ENCODE measurements at places on chromosomes 5 and 9.

DNA sequence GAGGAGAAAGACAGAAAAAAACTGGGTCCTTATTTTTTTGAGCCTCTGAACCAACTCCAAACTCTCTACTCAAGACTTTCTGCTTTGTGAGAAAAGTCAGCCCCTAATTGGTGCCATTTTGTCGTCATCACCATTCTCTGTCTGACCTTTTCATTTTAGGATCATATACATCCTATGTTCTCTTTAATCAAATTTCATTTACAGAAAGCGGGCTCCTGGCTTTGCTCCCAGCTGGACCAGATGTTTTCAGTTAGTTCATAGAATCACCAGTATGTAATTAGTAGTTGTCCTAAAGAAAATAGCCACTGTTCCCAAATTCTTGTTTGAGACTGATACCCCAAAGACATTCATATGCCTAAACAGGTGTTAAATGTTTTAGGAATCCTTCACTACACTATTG lies 28.6 kb upstream of the SLCO4C1 start:
- DNase-seq, result no peak

DNA sequence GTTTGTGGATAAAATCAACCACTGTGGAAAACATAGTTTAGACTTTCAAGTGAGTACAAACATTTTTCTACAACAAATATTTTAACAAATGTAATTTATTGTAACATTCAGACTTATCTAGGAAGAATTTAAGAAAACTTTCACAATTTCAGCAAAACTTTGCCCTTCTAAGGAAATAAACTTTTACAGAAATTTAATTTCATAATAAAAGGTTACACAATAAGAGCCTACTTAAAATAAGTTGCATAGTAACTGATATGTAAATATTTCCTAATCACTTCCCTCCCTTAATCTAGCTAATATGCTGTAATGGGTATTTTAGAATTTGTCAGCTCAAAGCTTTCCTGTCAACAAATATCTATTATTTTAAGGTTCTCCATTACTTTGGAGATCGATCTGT lies 1899.9 kb downstream of the MAT2B start:
- DNase-seq, result no peak

GRCh38 chr9:134647359-134648080 lies 5.9 kb downstream of the COL5A1 start:
- DNase-seq, result no peak

GRCh38 chr5:133390416-133391353 lies 221.7 kb downstream of the FSTL4 start:
- no peak for DNase-seq

DNA sequence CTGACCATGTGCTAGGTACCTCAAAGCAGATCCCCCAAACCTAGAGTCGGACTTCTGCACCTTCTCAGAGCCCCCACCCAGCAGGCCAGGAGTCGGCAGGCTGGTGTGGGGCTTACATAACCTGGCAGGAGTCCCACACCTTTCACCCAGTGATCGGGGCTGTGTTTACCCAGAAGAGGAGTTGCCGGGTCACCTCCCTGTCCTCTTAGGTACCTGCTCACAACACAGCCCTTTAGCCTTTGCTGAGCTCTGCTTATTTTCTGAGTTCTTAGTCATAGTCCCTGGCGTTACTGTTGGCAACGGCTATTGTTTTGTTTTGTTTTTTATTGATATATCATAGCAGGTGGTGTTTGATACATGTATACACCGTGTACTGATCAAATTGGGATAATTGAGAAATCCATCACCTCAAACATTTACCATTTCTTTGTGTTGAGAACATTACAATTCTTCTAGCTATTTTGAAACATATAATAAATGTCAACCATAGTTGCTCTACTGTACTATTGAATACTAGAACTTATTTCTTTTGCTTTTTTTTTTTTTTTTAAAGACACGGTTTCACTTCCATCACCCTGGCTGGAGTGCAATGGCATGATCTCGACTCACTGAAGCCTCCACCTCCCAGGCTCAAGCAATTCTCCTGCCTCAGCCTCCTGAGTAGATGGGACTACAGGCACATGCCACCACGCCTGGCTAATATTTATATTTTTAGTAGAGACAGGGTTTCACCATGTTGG lies 10.4 kb upstream of the EEIG1 start:
- DNase-seq, result no peak

DNA sequence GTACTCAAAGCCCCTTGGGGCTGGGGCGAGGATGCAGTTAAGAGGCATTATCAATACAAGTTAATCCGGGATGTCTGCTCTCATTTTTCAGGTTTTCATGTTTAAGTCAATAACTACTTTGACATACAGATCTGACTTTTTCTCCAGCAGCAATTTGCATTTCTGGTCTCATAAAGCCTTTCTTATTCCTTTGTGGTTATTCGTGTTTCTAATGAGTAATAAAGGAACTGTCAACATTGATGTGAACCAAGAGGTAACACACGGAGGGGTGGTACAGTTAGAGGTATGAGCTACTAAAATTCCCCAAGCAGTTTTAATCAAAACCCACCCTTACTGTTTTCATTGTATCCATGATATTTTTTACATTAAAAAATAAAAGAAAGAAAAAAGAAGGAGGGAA lies 138.0 kb upstream of the NFIB start:
- DNase-seq, result no peak

DNA sequence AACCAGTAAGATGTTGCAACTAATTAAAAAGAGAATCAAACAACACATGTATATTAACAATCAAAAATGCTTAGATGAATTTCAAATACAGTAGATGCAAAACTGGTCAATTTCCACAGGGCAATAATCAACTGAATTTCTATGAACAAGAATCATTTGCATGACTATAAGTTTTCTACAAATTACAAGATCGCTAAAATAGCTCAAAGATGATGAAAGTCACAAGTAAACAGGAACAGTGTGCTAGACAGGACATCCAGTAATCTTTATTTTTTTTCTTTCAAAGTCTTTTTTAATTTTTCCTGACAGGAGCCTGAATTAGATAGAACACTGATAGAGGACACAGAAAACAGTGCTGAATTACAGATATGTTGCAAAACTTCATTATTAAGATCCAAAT lies 608.2 kb upstream of the DAB2 start:
- no peak for DNase-seq

- DNase-seq, result peak; percentile 77
These were observed 205.7 kb downstream of the GAS1 start for GRCh38 chr9:86741311-86742208.

- no peak for DNase-seq
These were observed 96.7 kb upstream of the ARAP3 start for GRCh38 chr5:141778683-141779082.

- no peak for DNase-seq
These were observed 77.8 kb upstream of the CCDC112 start for GRCh38 chr5:115374057-115374775.

- no peak for DNase-seq
These were observed 485.9 kb upstream of the KLF4 start for GRCh38 chr9:107975426-107976010.

GRCh38 chr9:114108016-114108833 lies 9.1 kb upstream of the KIF12 start:
- DNase-seq, result peak; percentile 77

DNA sequence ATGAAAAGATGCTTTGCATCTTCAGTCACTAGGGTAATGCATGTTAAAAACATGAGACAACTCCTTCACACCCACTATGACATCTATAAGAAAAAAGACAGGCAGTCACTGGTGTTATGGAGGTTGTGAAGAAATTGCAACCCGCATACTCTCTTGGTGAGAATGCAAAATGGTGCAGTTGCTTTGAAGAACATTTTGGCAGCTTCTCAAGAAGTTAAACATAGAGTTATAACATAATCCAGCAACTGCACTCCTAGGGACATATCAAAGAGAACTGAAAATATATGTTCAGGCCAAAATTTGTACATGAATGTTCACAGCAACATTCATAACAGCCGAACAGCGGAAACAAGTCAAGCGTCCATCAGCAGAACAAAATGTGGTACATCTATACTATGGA lies 46.3 kb upstream of the TBC1D9B start:
- no peak for DNase-seq

DNA sequence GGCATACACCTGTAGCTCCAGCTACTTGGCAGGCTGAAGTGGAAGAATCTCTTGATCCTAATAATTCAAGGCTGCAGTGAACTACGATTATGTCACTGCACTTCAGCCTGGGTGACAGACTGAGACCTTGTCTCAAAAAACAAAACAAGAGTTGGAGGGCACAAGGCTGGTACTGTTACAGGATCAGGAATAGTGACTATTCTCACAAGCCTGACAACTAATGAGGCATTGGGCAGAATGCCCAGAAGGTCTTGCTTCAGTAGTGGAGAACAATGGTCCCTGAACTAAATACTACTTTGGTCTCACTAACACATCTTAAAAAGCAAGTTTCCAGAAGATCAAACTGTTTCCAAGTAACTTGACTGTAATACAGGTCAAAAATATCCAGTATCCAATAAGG lies 182.9 kb upstream of the RFX3 start:
- DNase-seq, result peak; percentile 19

- DNase-seq, result no peak
These were observed 511.6 kb downstream of the DMAC1 start for GRCh38 chr9:7287986-7288385.

DNA sequence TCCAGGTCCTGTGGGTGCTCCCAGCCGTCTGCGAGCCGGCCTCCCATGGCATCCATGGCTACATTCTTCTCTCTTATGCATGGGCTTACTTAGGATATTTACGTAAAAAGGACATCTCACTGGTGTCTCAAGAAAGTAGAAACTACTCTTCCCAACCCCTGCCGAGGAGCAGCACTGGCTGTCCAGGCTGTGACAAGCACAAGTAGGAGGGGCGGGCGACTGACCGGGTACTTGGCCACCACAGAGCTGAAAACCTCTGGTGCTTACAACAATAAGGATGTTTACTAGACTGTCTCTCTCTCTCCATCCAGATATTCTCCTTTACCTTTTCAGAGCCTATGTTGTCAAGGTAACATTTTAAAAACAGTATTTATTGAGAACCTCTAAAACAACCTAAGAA lies 56.3 kb upstream of the TBC1D9B start:
- no peak for DNase-seq

DNA sequence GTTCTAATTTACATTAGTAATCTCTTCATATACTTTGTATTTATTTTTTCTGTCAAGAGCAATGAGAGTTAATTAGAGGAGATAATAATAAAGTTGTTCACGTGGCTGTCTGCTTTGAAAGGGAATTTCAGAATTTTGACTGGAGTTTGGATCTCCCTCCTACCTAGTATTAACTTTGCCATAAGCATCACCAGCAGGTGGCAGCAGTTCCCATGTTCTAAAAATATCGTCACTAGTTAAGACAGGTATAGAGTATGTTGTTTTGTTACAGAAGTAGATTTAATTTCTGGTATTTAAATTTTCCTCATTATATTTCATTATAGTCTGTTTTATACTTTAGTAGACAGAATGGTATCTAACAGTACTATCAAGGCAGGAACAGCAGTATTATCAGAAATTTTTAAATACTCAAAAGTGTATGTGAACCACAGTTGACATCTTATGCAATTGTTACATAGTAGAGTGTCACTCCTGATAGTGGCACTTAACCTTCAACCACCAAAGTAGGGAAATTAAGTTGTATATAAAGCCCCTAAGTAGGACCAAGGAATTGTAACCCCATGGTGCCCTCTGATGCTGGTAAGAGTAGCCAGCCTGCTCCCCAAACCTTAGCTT lies 20.4 kb downstream of the GNPDA1 start:
- DNase-seq, result peak; percentile 59

GRCh38 chr5:172904643-172905345 lies 54.4 kb upstream of the RPL26L1 start:
- peak; percentile 79 for DNase-seq

- DNase-seq, result no peak
These were observed 157.1 kb downstream of the OLFM1 start for GRCh38 chr9:135244271-135245221.

DNA sequence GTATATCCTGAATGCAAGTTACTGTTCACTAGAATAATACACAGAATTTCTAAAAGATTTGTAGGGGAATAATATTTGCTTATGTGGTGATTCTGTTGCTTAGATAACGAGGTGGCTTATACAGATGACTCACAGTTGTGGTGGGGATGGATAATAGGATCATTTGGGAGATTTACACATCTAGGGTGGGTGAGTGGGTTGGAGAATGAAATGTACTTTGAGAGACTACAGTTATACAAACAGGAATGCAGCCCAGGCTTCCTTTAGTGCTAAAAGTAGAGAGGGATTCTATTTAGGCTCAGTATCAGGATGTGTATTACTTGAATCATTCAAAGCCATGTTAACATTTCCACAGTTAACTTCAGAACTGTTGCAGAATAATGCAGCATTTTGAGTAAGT lies 1.8 kb downstream of the CTXN3 start:
- peak; percentile 32 for DNase-seq

- no peak for DNase-seq
These were observed 61.6 kb upstream of the SPRY4 start for GRCh38 chr5:142386137-142387023.

DNA sequence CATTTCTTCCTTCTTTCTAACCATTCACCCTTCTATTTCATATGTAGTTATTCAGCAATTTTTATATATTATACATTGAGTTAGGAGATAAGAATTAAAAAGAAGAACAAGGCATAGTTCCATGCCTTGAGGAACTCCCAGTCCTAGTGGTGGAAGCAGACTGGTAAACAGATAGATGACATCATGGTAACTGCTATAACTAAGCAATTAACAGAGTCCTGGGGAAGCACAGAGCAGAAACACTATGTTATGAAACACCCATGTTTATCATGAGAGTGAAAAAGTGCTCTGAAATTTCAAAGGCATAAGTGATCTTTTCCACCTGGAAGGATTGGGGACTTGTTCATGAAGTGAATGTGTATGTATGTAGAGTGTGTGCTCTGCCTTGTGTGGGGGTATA lies 14.6 kb downstream of the PAPPA start:
- no peak for DNase-seq

DNA sequence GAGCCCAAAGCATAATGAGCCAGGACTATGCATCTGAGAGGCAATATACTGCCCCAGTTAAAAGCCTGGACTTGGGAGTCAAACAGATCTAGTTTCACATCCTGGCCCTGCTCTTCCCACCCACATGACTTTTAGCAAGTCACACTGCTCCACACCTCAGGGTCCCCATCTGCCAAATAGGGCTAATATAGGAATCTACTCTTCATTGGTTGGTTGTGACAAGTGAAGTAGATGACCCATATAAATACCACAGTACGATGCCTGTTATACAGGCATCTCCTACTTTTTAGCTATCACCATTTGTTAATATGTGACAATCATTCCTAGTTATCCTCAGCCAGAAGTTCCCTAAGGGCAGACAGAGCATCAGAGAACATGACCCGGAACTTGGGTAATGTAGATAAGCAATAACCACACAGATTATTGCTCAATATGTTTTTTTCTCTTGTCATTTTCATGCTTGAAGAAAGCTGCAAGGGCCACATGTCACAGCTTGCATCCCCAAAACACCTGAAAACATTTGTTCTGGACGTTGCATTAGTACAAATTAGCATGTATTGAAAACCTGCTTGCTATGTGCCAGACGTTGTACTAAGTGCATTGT lies 20.4 kb downstream of the ADAM19 start:
- no peak for DNase-seq

DNA sequence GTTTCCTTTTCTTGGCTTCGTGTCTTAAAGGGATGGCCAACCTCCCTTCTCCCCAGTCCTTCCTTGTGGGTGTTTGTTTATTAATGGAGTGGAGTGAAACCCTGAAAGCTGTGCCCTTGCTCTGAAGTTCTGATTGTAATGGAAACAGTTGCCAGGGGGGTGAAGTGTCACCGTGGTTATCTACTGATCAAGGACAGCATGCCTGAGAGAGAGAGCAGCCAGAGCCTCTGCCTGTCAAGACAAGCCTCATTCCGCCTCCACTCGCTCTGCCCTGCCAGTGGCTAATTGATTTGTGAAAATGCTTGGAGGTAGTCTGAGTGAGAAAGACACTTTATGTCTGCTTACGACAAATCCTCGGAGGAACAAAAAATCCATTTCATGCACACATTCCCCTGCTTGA lies 143.7 kb upstream of the SLC30A5 start:
- DNase-seq, result no peak

- DNase-seq, result no peak
These were observed 85.2 kb downstream of the ANKRD33B start for GRCh38 chr5:10648806-10649665.

Measured in fibroblast of upper back skin (primary cell).